Naive B cell (primary cell): ENCODE measurements at places on chromosomes 16 and 17. TPM values are rescaled to one million over a fixed set of nuclear protein-coding genes. Genes with fewer than 3 reads are reported as not detected.

Gene KRTAP9-8
- polyA plus RNA-seq = not detected

- H3K27me3 ChIP-seq = no peaks in the 10 kb centered on the region
- no peak for DNase-seq
- H3K4me1 ChIP-seq = no peaks in the 10 kb centered on the region
- H3K4me3 ChIP-seq = no peak overlapping the region
- H3K36me3 ChIP-seq = no peaks in the 10 kb centered on the region
These were observed 24.1 kb downstream of the BAIAP2 start for GRCh38 chr17:81059026-81059425.

DNA sequence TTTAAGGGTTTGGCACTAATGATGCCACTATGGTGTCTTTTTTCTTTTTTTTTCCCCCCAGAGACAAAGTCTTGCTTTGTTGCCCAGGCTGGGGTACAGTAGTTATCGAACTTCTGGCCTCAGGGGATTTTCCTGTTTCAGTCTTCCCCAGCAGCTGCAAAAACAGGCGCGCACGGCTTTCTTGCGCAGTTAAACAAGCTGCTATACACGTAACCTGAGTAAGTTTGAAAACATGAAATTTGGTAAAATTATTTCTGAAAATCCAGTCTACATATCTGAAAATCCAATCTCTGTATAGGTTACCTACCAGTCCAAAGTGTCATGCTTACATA is 11.8 kb downstream of the TEX14 start:
- peak overlapping the region; percentile 3 for H3K27ac ChIP-seq
- no peak overlapping the region for H3K4me3 ChIP-seq
- DNase-seq = no peak
- H3K27me3 ChIP-seq = peaks cover 16% of the 10 kb centered on the region

Gene OGFOD1
- polyA plus RNA-seq = 84.1 TPM

Gene CTF1
- polyA plus RNA-seq = 0.40 TPM

GRCh38 chr17:77840513-77841165 is 117.9 kb upstream of the TNRC6C start:
- peaks cover 46% of the 10 kb centered on the region for H3K4me1 ChIP-seq
- no peaks in the 10 kb centered on the region for H3K36me3 ChIP-seq
- no peak overlapping the region for H3K27ac ChIP-seq
- peaks cover 68% of the 10 kb centered on the region for H3K27me3 ChIP-seq
- no peak for DNase-seq

DNA sequence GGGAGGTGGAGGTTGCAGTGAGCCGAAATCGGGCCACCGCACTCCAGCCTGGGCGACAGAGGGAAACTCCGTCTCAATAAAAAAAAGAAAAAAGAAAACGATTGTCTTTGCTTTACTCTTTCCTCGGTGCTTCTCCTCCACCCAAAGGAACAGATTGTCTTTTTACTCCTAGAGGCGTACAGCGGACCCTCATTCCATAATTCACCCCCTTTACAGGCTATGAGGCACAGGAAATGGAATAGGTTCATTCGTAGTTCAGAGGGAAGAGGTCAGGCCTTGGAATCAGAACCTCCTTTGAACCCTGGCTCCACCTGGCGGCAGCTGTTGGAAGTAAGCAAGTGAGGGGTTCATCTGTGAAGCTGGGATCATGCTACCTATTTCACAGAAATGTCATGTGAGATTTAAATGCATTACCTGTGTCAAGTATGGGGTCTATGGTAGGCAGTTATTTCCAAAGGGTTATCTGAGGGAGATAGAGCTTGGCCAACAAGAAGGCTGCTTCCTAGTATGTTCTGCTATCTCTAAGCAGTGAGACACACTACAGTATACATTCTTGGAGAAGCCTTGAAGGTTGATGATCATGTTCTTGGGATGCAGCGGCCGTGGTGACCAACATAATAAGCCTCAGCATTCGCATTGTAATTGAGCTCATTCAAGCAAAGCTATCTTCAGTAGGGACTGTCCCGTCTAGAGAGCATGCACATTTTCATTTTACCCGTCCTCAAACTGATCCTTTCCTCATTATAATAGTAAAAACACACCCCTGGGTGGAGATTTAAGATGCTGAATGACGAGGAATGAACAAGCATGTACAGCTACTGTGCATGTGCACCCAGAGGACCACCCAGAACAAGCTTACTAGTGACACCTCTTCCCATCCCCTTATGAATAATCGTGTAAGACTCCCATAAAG is 18.7 kb upstream of the ZNF689 start:
- peaks cover 9% of the 10 kb centered on the region for H3K4me1 ChIP-seq
- H3K27ac ChIP-seq = no peak overlapping the region
- no peaks in the 10 kb centered on the region for H3K36me3 ChIP-seq
- H3K27me3 ChIP-seq = no peaks in the 10 kb centered on the region
- DNase-seq = peak; percentile 73
- peak overlapping the region; percentile 55 for H3K4me3 ChIP-seq

DNA sequence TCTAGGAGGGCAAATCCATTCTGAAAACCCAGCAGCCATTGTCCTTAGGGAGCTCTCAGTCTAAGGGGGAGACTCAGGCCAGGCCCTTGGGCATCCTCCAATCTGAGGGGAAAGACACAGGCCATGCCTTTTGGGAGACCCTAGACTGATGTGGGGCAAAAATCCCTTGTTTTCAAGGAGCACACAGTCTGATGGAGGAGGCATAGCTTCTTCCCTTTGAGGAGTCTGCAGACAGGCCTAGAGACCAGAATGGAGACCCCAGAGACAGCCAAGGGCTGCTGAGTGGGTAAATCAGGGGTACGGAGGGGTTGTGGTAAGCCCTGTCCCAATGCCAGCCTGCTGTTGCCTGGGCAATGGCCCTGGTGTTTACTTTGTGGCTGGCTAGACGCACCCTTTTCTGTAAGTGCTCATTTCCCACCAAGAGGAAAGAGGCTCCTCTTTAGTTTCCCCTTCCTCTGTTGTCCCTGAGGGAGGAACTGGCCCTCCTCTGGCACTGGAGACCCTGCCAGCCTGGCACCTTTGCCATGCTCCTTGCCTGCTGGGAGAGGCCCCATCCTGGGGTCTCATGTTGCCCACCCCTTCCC is 19.3 kb downstream of the ARHGAP23 start:
- peaks cover 34% of the 10 kb centered on the region for H3K27me3 ChIP-seq
- no peak for DNase-seq
- H3K36me3 ChIP-seq = no peaks in the 10 kb centered on the region
- peaks cover 5% of the 10 kb centered on the region for H3K4me1 ChIP-seq

DNA sequence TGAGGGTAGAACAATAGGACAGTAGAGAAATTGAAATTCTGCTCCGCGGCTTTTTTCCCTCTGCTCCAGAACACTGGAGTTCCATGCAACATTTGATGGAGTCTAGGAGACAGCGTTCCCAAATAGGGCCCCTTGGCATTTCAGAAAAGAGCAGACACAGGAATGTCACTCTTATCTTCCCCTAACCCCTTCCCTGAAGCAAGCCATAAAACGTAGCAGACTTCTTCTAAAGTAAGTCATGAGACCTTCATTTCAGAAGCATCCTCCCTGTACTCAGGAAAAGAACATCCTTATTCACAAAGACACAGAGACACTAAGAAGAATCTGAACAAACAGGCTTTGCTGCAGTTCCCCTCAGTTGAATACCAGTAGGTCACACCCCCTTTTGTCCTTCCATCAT is 296.1 kb upstream of the SOX9 start:
- H3K4me3 ChIP-seq = no peak overlapping the region
- H3K4me1 ChIP-seq = no peaks in the 10 kb centered on the region
- H3K27ac ChIP-seq = no peak overlapping the region
- DNase-seq = no peak
- no peaks in the 10 kb centered on the region for H3K36me3 ChIP-seq
- no peaks in the 10 kb centered on the region for H3K27me3 ChIP-seq

Gene EPOP
- polyA plus RNA-seq = not detected

GRCh38 chr17:14245002-14245401 is 8.3 kb upstream of the CDRT15 start:
- peaks cover 15% of the 10 kb centered on the region for H3K27me3 ChIP-seq
- H3K4me3 ChIP-seq = no peak overlapping the region
- no peak for DNase-seq
- H3K4me1 ChIP-seq = no peaks in the 10 kb centered on the region

DNA sequence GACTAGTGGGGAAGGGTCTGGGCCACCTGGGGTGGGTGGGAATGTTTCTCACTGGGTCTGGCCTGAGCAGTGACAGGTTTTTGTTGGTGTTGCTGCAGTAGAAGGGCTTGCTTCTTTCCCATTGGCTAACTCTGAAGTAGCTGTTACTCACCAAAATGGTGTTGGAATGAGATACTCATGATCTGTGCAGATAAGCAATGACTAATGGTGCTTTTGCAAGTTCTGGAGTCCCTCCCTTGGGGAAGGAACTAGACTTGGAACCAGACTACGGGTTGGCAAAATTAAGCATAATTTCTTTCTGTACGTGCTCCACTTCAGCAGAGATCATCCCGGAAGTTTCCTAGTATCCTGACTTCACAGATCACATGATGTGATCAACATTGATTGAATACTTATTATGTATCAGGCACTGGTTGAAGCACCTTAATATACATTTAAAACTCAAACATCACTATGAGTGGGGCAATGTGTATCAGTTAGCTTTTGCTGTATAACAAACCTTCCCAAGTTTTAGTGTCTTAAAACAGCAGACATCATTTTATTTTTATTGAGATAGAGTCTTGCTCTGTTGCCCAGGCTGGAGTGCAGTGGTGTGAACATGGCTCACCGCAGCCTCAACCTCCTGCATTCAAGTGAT is 30.1 kb downstream of the CHP2 start:
- H3K36me3 ChIP-seq = no peaks in the 10 kb centered on the region
- H3K4me1 ChIP-seq = peaks cover 15% of the 10 kb centered on the region
- no peak overlapping the region for H3K27ac ChIP-seq
- no peak overlapping the region for H3K4me3 ChIP-seq
- DNase-seq = no peak

Gene C17orf100
- 10.3 TPM for polyA plus RNA-seq

DNA sequence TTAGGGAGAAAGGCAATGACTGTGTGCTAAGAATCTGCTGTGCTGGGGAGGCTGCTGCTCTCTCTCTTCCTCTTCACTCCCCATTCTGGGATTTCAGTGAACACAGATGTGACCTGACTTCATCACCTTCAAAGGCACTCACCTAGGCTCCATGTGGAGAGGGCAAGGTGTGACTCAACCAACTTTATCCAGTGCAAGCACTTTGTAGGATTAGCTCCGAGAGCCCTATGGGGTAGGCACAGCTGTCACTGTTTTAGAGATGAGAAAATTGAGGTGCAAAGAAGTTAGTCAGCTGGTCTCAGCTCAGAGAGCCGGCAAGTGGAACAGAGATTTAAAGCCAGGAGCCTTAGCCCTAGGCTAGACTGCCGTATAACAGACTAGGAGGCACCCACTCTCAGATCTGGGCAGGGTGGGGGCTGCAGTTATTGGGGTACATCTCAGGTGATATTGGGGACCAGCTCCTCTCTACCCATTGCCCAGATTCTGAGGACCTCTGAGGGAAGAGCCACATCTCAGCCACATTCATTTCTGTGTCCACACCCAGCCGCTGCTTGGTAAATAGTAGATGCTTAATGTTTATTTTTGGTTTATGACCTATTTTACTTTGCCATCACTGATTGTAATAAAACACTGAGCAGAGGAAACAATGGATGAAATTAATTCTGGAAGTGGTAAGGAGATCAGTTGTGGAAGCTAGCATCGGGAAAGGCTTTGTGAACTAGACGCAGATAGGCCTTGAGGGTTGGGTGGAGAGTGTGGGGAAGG is 138.8 kb downstream of the CCDC182 start:
- peaks cover 35% of the 10 kb centered on the region for H3K4me1 ChIP-seq
- H3K36me3 ChIP-seq = no peaks in the 10 kb centered on the region
- no peaks in the 10 kb centered on the region for H3K27me3 ChIP-seq
- H3K27ac ChIP-seq = peak overlapping the region; percentile 77
- peak overlapping the region; percentile 81 for H3K4me3 ChIP-seq

DNA sequence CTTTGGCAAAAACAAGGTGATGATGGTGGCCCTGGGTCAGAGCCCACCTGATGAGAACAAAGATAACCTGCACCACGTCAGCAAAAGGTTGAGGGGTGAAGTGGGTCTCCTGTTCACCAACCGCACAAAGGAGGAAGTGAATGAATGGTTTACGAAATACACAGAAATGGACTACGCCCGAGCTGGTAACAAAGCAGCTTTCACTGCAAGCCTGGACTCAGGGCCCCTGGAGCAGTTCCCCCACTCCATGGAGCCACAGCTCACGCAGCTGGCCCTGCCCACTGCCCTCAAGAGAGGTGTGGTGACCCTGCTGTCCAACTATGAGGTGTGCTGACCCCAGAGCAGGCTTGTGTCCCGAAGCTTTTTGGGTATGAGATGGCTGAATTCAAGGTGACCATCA is 29.7 kb upstream of the DLX4 start:
- no peak overlapping the region for H3K4me3 ChIP-seq
- H3K27me3 ChIP-seq = peaks cover 66% of the 10 kb centered on the region
- DNase-seq = no peak
- H3K36me3 ChIP-seq = peaks cover 6% of the 10 kb centered on the region
- H3K4me1 ChIP-seq = no peaks in the 10 kb centered on the region
- no peak overlapping the region for H3K27ac ChIP-seq

Gene SCNN1G
- polyA plus RNA-seq = not detected

Gene GJD3
- not detected for polyA plus RNA-seq

GRCh38 chr16:67327743-67328142 is 1.1 kb downstream of the LRRC36 start:
- no peak for DNase-seq
- H3K36me3 ChIP-seq = no peaks in the 10 kb centered on the region
- no peak overlapping the region for H3K27ac ChIP-seq

GRCh38 chr17:40466298-40466971 is 23.2 kb downstream of the IGFBP4 start:
- H3K27ac ChIP-seq = peak overlapping the region; percentile 30
- no peaks in the 10 kb centered on the region for H3K27me3 ChIP-seq
- no peak overlapping the region for H3K4me3 ChIP-seq
- no peaks in the 10 kb centered on the region for H3K36me3 ChIP-seq
- DNase-seq = no peak
